Activated T-cell treated with anti-CD3 and anti-CD28 coated beads for 1 hour (primary cell): ENCODE measurements at places on chromosomes 12 and 14.

DNA sequence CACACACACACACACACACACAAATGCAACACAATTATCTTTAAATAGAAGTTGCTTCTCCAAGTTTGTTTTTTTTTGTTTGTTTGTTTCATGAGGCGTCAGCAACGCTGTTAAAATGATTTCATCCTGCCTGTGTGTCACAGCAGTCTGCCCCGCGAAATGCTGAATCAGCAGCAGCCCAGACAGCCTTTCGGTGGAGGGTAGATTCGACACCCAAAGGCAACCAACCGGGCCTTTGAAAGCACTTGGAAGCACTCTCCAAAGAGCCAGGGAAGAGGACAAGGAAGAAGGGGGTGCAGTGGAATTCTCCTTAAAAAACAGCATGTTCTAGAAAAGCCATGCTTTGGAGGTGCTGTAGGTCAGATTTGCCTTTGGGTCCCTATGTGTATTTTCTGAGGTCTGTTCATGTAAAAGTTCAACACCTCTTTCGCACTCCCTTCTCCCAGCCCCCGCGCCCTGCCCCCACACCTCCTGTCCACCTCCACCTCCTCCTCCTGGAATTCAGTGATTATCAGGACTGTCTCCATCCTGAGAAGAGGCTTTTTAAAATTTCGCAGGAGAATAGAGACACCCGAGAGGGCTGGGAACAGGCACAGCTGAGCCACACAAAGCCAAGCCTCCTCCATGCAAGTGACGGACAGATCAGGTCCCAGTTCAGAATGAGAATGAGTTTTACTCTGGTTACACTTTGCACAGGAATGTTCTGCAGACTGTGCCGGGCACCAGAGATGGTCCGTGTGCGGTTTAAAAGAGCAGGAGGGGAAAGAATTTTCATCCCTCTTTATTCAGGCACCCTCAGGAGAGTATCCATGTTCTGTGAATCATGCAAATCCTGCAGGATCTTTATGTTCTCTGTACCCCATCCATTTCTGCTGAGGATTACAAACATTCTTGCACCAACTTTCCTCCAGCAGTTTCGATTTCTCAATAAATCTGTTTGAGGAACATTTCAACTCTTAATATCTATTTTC lies 177.9 kb downstream of the ETV6 start:
- no peak for DNase-seq

DNA sequence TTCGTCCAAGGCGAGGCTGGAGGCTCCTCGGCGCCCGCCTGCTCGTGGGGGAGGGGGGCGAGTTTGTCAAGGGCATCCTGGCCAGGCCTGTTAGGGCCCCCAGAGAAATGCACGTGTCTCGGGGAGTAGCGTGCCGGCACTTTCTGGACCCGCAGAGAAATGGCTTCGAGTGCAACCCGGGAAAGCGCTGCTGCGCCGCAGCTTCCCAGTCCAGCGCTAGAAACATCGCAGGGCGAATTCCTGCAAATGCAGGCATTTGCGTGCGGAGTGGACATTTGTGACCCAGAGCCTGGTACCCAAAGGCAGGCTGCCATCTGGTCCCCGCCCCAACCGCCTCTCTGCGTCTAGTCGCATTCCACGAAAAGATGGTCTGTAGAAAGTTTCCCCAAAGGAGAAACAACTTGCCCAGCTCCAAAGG lies 756 bp downstream of the LGR5 start:
- no peak for DNase-seq

DNA sequence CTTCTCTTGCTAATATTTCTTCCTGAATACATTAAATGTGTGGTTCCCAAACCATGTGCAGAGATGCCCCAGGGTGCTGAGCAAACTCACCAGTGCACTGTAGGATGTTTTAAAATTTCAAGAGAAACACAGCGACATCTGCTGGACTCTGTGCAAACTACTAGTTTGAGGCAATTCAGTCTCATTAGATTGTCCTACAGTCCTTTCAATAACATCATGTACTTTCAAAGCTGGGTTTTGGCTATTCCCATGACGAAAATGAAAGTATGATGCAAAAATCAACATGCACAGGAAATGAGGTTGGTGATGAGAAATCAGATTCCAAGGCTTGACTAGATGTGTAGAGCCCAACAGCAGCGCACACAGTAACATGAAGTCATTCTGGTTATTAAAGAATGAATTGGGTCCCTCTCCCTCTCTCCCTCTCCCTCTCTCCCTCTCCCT lies 66.3 kb downstream of the CLIP1 start:
- peak; percentile 33 for DNase-seq

DNA sequence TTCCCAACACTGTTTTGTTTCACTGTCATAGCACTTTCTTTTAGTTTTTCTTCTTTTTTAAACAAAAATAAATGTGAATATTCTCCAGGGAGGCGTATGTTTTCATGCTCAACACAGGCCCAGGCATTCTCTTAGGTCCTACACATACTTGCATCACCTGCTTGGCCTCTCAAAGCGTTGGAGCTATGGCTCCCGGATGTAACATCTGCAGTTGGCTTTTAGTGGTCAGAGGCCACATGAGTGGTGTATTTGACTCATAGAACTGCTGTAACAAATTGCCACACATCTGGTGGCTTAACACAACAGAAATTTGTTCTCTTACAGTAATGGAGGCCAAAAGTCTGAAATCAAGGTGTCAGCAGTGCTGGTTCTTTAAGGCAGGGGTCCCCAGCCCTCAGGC lies 44.6 kb upstream of the VRK1 start:
- no peak for DNase-seq

GRCh38 chr12:100566887-100567637 lies 6.4 kb upstream of the GAS2L3 start:
- no peak for DNase-seq

DNA sequence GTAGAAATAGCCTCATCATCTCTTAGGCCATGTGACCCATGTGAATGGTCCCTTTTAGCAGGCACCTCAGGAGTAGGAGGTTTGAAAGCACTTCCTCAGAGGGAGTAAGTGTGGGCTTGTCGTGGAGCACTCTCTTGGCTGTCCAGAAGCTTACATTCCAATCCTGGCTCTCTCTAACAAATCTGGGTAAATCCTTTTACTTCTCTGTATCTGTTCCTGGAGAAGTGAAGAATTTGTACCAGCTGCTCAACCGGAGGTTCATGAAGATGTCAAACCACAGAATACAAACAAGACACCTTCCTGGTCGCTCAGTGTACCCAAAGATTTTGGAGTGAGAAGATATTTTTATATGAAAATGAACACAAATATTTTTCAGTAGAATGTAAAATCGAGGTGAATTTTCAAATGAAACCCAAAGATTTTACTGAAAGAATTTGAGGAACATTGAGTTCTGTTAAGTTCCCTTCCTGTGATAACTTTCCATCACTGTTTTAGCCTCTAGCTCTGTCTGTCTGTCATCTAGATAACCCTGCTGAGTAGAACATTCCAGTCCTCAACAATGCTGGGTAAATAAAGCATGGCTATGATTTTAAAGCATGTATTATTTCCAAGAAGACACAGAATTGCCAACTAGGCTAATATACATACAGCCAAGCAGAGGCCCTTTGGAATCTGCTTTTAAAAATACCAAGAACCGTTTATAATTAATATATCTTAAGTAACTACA lies 263.9 kb upstream of the RGS6 start:
- no peak for DNase-seq

DNA sequence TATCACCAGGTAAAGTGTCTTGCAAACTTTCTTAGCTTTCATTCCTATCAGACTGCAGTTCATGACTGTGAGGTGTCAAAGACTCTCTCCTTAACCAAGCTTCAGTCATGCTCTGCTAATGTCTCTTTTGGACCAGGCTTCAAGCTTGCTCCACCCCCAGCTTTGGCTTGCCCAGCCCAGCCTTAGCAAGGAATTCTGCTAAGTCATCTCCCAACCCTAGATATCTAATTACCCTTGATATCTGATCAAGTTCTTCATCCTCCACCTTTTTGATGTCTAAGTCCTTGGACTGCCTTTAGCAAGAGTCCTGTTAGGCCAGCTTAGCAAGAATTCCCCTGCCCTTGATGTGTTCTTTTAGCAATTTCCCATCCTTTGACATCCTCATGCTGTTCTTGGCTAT lies 108.9 kb upstream of the FGD4 start:
- DNase-seq, result no peak

DNA sequence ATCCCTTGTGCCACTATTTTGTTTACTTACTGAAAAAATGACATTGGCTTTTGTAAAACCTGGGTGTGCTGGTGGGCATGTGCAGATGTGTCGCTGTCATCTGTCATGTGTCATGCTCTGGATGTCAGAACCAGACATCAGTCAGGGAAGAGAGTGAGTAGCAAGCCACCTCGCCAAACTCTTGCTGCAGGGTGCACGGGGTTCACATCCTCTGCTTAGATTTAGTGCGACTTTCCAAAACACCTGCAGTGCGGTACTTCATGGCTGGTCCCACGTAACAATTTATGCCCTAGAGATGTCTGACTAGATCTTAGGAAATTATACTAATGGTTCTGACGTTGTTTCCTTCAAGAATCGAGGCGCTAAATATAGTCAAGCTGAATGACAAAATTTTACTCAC lies 106.7 kb downstream of the CRADD start:
- DNase-seq, result peak; percentile 11

- no peak for DNase-seq
These were observed at the start of gene LUM for GRCh38 chr12:91111366-91112325. LUM (minus strand) TSS chr12:91111494; CDS start chr12:91108979, 2,515 bp downstream.

DNA sequence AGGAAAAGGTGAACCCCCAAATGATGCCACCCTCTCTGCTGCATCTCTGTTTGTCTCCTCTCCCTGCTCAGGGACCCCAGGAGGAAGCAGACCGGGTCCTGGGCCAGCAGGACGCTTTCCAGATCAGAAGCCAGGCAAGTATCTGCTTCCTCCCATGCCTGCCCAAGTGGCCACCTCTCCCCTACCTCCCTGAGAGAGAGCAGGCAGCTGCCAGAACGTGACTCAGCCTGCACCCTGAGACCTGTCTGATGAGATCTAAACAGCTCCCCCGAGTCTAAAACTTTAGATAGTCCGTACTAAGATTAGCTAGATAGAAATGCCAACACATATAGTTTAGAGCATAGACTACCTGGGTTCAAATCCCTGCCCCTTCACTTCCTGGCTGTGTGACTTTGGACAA lies 31.2 kb upstream of the OAS1 start:
- DNase-seq, result no peak

GRCh38 chr12:121530600-121531355 lies 50.0 kb downstream of the KDM2B start:
- DNase-seq, result peak; percentile 59

GRCh38 chr12:110373425-110373824 lies 30.1 kb downstream of the ANAPC7 start:
- no peak for DNase-seq

GRCh38 chr12:11556682-11557081 lies 92.8 kb upstream of the ETV6 start:
- no peak for DNase-seq

DNA sequence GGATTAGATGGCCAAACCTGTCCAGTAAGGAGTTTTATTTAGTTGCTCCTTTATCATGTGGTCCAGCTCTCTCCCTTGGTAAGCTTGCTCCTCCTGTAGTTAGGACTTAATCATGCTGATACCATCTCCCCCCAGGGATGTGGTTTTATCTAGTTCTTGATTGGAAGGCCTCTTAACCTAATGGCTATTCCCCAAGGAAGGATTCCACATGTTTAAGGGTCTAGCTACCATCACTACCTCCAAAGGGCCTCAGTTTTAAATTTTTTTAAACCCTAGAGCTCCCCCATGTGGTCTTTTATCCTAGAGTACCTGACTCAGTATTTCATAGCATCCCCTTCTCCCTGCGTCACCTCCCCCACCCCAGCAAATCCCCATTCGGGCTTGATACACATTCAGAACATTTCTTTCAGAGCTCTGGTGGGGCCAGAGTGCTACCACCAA lies 22.5 kb downstream of the MAP3K12 start:
- no peak for DNase-seq

DNA sequence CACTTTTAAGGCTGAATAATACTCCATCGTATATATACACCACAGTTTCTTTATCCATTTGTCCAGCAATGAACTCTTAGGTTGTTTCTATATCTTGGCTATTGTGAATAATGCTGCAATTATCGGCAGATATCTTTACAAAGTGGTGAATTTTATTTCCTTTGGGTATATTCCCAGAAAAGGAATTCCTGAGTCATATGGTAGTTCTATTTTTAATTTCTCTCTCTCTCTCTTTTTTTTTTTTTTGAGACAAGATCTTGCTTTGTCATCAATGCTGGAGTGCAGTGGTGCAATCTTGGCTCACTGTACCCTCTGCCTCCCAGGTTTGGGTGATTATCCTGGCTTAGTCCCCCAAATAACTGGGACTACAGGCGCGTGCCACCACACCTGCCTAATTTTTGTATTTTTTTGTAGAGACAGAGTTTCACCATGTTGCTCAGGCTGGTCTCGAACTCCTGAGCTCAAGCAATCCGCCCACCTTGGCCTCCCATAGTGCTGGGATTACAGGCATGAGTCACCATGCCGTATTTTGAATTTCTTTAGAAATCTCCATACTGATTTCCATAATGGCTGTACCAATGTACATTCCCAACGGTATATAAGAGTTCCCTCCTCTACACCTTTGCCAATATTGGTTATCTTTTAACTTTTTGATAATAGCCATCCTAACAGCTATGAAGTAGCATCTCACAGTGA lies 98.4 kb downstream of the EFCAB11 start:
- DNase-seq, result no peak

GRCh38 chr14:65991104-65991503 lies 495.1 kb upstream of the CCDC196 start:
- no peak for DNase-seq

GRCh38 chr12:54411391-54412241 lies 7.5 kb downstream of the ITGA5 start:
- DNase-seq, result peak; percentile 45

DNA sequence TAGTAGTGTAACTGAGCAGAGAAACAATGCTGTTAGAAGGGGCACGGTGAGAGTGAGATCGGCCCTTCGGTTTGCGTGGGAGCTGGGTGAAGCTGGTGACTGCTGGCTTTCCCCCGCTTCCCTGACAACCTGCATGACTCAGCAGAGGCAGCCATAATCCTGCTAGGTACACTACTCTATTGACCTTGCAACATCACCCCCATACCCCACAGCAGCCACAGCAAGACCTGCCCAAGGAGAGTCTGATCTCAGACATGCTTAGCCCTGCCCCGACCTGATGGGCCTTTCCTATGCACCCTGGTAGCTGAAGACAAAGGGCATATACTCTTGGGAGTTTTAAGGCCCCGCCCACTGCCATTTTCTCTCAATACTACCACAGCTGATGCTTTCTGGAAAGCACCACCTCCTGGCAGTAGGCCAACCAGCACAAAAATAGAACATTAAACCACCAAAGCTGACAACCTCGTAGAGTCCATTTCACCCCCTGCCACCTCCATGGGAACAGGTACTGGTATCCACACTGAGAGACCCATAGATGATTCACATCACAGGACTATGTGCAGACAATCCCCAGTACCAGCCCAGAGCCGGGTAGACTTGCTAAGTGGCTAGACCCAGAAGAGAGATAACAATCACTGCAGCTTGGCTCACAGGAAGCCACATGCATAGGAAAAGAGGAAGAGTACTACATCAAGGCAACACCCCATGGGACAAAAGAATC lies 75.9 kb upstream of the RGS6 start:
- no peak for DNase-seq

- no peak for DNase-seq
These were observed 16.4 kb downstream of the LRCOL1 start for GRCh38 chr12:132593938-132594358.

GRCh38 chr12:12476857-12477531 lies 85.7 kb downstream of the DUSP16 start:
- no peak for DNase-seq

- no peak for DNase-seq
These were observed 9.6 kb upstream of the AKAP6 start for GRCh38 chr14:32319368-32320049.

GRCh38 chr12:6925239-6925539 lies 2.6 kb upstream of the ATN1 start:
- no peak for DNase-seq
